Stimulated activated CD8-positive, alpha-beta memory T cell treated with anti-CD3 and anti-CD28 coated beads, Interleukin-2, amount 100 ng/mL, for 48 hours (primary cell): ENCODE measurements at places on chromosomes 3 and 15.

- DNase-seq, result no peak
These were observed 2.3 kb downstream of the C3orf70 start for GRCh38 chr3:185150561-185150960.

- DNase-seq, result no peak
These were observed 51.5 kb upstream of the NANOGP8 start for GRCh38 chr15:35136321-35137189.

DNA sequence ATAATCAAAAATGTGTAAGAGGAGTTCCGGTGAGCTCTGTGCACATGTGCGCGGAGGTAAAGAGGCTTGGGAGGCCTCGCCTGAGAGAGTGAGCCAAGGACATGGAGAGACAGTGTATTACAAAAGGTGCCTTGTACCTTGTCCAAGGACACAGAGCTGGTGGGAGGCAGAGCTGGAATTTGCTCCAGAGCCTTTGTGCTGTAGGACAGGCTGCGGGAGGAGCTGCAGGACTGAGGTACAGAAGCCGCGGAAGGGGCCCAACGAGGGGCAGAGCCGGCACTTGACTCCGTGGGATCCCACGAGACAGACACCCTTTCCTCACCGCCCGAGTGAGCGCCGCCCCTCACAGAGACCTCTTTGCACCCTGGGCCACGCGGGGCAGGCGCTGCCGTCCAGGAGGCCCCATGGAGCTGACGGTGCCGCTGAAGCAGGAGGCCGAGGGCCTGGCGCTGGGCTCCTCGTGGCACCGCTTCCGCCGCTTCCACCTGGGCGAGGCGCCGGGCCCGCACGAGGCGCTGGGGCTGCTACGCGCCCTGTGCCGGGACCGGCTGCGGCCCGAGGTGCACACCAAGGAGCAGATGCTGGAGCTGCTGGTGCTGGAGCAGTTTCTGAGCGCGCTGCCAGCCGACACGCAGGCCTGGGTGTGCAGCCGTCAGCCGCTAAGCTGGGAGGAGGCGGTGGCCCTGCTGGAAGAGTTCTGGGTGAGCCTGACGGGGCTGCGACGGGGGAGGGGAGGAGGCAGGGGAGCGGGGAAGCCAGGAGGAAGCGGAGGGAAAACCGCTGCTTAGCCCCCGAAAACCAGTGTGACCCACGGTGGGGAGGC lies 68.7 kb downstream of the SLTM start:
- DNase-seq, result no peak

- DNase-seq, result no peak
These were observed 76.8 kb downstream of the IMPG2 start for GRCh38 chr3:101243285-101244211.

DNA sequence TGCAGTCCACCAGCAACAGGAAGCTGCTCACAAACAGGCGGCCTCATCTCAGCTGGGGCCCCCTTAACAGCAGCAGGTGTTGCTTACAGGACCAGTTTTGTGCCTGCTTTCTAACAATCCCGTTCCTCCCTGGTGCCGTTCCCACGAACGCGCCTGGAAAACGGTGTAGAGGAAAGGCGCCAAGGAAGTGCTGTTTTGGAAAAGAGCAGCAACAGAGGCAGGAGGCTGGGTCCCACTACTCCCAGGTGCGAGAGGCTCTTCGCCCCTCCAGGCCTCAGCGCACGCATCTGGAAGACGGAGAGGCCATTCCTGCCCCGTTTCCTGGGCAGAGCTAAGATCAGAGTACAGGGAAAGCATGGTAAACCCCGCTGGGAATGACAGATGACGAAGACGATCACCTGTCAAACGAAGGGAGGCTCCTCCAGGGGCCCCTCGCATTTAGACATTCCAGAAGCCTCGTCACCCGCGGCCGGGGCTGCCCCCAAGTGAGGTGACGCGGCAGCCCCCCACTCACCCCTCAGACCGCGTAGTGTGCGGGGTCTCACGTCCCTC lies 603 bp downstream of the SCAPER start:
- DNase-seq, result peak; percentile 3

DNA sequence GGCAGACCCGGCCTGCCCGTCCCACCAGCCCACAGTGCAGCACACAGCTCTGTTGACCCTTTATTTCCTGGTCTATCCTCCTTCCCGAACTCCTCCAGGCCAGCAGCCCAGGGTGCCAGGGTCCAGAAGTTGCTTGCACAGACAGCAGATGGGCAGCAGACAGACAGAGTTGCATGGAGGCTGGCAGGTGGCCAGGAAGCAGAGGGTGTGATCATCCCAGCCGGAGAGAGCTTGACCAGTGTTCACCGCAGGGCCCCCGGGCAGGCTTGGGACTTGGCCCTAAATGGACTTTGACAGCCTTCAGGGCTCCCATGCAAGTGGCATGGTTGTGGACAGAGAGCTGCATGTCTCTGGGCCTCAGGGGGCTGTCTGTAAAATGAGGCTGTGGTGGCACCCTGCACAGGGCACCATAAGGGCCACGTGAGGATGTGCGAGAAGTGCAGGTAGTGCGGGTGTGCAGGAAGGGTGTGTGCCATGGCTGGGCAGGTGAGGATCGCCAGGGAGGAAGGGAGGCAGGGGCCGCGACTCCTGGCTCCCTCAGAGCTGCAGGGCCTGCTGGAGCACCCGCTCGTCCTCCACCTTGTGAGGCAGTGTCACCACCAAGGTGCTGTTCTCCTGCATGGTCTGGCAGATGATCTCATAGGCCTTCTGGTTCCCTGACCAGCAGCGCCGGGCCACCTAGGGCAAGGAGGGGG lies 6.3 kb upstream of the ZXDC start:
- no peak for DNase-seq

DNA sequence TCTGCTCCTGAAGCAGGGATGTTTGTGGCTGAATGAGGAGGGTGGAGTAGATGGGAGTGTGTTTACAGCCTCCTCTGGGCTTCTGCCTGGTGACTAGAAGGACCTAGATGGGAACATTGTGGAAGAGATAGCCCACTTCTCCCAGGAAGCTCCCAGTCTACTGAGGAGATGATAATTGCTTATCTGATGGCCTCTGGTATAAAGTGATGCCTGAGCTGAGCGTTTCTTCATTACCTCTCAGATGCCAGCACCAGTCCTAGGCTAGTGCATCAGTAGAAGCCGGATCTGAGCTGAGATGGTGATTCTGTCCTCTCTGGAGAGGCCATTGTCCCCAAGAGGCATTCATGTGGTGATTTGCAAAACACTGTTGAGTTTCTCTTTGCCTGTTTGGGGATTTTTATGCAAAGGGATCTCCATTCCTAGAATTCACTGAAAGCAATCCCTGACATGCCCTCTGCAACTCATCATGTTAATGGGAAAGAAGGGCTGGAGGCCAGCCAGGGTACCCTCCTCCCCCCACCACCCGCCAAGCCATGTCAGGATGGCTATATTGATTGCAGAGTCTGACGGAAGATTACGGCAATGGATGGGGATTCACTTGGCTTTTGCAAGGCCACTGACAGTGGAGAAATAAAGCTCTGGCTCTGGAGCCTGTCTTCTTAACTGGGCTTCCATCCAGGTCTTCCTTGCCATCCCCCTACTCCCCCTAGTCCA lies 166.4 kb upstream of the ROPN1 start:
- DNase-seq, result no peak

DNA sequence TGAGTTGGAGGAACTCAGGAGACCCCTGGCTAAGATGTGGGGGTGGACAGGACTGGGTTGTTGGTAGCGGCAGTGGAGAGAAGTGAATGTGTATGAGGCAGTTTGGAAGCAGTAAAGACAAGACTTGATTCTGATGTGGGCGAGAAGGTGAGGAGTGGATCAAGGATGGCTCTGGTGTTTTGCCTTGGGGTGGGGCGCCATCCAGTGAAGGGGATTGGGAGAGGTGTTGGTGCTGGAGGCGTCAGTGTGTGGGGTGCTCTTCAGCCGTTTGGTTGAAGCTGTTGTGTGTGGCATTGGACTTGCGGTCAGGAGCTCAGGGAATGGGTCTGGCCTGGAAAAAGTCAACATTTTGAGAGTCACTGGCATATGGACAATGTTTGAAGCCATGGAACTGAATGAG lies 13.3 kb downstream of the FAN1 start:
- no peak for DNase-seq

DNA sequence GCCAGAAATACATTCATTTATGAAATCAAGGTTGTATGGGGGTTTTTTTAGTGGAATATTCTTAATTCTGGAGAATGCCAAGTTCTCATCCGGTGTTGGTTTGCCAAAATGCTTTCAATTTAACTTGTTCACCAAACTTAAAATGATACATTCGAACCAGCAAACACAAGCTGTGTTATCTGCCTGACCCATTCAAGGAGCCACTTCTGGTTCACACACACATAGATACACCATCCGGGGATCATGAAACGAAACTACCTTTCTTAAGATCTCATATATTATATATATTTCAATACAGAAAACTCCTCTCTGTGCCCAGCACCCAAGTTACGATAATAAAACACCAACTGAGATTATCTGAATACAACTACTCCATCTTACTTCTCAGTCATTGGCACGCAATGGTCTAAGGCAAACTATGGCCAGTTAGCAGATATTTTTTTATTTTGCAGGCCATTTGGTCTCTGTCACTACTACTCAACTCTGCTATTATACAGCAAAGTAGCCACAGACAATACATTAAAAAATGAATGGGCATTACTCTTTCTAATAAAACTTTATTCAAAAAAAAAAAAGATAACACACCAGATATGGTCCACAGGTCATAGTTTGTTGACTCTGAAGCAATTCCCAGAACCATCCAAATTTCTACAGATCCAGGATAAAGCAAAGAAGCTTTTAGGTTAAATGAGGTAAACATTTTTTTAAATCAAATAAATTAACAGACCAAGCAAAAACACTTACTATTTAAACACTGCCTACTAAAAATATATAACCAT lies 89.6 kb downstream of the TBL1XR1 start:
- DNase-seq, result no peak

DNA sequence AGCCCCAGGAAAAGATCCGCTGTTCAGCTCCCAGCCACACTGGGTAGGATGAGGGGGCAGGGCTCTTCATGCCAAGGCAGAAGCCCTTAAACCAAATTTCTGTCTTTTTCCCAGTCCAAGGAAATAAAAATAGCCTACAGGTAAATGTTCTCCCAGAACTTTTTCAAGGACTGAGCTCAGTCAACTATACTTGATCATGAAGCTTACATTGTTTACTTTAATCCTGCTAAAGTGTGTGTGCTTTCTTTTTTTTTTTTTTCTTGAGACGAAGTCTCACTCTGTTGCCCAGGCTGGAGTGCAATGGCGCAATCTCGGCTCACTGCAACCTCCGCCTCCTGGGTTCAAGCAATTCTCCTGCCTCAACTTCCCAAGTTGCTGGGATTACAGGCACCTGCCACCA lies 17.9 kb downstream of the CLDN18 start:
- DNase-seq, result no peak

- DNase-seq, result no peak
These were observed 5.0 kb downstream of the LMCD1 start for GRCh38 chr3:8506571-8507061.

DNA sequence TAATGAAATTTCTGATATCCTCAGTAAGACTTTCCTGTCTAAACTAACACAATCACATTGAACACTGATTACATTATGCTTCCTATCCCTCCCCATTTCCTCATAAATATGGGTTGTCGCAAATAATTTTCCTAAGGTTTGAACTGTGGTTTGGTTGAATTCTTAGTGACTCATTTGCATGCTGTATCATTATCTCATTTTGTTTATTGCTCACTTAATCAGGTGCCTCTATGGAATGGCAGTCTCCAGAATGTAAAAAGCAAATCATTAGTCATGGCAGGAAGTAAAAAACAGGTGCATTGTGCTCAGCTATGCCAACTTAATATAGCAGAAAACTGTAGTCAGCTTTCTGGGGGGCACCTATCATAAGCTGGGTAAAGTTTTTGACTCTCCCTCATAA lies 216.0 kb upstream of the ZBTB20 start:
- DNase-seq, result no peak

DNA sequence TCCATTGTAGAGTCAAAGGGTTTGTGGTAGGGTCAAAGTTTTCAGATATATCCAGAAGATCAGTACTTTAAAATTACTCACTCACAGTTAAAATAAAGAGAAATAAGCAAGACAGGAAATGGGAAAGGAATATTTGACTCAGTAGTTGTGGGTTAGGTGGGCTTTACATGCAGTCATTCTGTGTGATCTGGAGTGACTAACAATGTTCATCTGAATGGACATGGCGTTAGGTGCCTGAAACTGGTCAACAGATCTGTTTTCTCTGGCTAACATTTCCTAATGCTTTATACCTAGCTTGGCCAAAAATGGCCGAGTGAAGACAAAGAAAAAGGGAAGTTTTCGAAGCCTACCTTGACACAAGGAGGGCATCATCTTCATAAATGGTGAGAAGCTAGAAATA lies 133.4 kb upstream of the SATB1 start:
- no peak for DNase-seq

- no peak for DNase-seq
These were observed 804.1 kb upstream of the LMCD1 start for GRCh38 chr3:7697548-7697947.

DNA sequence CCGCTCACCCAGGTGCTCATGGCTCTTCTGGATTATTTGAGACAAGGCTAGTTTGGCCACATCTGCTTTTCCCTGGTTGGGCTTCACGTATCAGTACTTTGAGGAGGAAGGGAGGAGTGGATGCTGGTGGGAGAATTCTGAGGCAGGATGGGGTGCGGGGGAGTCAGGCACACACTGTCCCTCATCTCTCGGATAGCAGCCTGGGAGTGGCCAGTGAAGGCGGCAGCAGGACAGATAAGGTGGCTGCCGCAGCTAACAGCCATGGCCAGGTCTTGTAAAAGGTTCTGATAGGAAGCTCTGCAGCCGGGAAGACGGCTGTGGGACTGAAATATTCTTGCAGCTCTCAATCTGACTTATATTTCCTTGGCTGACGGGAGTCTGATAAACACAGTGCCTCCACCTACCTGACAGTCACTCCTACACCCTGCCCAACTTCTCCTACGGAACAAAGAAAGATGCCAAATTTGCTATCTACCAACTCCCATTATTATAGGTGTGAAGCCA lies 87.3 kb downstream of the MESD start:
- no peak for DNase-seq

DNA sequence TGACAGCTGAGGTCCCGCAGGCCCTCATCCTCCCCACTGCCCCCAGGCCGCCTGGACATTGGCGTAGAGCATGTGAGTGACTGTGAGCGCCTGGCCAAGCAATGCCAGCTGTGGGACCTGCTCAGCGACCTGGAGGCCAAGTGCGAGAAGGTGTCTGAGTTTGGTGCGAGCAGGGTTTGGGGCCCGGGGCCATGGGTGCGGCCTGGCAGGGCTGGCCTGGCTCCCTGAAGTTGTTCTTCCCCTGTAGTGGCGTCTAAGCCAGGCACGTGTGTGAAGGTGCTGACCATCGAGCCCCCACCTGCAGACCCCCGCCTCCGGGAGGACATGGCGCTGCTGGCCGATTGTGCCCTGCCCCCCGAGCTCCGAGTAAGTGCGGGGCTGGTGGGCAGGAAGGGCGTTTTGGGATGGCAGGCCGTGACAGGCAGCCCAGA lies 4.2 kb downstream of the ABTB1 start:
- no peak for DNase-seq

DNA sequence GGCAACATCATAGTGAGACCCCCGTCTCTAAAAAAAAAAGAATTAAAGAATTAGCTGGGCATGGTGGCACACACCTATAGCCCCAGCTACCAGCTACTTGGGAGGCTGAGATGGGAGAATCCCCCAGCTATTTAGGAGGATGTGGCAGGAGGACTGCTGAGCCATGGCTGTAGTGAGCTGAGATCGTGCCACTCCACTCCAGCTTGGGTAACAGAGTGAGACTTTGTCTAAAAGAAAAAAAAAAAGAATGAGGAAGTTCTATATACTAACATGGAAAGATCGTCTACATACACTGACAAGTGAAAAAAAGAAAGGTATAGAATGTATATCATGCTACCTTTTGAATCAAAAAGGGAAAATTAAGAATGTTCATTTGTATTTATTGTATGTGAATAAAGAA lies 83.9 kb upstream of the CDAN1 start:
- DNase-seq, result no peak

GRCh38 chr3:175002732-175003143 lies 143.6 kb downstream of the NAALADL2 start:
- DNase-seq, result no peak
